ENCODE measurements at places on chromosomes 16 and 17.
A peak's percentile ranks its signal among the peaks of the same experiment; 100 is the strongest.

DNA sequence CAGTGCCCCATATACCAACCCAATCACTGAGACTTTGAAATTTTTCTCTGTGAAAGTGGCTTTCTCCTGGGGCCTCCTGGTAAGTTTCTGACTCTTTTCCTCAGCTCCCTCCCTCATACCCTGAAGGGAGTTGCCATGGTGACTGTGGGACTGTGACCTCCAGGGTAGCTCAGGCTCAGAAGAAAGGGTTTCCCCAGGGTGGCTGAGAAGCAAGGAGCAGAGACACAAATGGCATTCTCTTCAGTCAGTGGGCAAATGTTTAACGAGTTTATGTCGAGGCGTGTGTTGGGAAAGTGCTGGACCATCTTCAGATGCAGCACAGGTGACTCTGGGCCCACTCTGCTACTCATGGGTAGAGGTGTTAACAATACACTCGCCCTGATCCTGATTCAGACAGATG, 46.8 kb downstream of the MRPS23 start:
- no peak for DNase-seq

- no peak for DNase-seq
Measured at GRCh38 chr17:37103231-37103630, 154.5 kb downstream of the AATF start.

DNA sequence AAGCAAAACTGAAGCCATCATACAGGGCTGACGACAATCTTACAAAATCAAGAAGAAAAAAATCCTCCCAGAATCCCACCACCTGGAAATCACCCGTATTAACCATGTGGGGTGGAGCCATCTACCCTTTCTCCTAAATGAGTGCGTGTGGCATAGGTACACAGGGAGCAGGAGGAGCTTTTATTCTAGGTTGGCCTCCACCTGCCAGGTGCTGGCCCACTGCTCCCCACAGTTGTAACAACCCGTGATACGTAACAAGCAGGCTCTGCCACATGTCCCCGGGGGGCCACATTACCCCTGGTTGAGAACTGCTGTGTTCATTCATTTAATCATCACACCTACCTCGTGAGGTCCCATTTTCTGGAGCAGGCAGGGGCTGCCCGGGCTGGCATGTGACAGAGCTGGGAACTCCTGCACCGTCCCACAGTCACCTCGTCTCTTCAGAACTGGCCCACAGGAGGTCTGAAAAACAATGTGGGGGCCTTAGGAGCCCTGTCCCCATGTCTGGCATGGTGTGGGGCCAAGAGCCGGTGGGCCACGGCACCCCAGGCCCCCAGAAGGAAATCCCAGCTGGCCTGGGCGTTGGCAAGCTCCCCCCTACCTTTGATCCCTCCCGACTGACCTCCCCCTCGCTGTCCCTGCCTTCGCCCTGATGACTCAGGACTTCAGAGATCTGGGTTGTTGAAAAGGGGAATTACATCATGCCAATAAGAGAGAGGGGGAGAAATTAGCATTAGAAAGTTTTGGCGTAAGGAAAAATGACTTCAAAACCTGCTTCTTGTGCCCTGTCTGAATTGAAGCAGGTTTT, 12.9 kb downstream of the CMIP start:
- no peak for DNase-seq

DNA sequence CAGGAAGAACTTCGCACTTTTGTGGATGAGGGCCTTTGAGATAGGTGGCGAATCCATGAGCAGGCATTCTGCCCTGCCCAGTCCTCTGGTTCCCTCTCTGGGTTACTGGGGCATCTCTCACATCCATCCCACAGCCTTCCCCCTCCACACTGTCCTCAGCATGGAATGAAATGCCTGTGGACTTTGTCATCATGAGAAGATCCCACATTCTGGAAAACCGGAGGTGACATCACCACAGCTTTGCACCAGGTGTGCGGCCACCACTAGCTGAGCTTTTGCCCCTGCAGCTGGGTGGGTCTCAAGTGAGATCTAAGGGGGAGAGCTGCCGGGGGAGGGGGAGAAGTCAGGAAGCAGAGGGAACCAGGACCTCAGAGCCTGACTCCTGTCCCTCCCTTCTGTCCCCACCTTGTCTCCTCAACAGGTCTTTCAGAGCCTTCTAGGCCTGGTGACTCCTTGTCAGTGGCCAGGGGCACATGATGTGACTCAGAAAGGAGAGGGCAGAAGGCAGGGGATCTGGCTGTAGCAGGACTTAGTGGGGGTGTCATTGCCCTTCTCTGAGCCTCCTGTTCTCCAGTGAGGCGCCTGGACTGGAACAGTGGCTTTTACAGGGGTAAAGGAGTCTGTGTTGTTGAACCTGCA, 40.0 kb upstream of the DLX4 start:
- no peak for DNase-seq

DNA sequence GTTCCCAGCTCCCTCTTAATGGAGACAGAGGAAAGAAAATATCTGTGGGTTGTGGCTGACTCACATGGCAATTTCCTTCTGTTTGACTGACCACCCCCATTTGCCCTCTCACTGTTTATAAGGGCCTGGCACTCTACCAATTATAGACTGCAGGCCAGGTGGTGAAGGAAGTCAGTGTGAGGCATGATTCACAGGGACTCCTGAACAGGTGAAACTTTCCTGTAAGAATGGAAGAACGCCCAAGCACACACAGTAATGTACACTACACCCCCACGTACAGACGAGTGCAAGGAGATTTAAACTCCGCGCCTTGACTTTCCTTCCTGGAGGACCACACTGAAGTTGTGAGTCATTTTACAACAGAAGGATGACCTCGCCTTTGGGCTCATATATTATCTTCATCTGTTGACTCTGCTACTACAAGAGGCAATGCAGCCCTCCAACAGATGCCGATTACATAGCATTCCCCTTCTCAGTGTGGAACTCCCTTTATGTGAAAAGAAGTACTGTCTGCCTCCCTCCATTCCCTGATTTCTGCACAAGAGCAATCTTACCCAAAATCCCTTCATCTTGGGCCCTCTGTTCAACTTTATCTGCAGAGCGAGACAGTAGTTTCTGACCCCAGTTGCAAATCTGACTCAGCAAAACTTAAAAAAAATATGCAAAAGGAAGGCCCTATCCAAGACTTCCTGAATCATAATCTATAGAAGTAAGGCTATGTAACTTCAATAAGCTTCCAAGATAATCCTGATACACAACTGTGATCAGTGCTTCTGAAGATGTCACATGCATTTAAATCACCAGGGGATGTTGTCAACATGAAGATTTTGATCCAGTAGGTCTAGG, 163.6 kb downstream of the SHISA6 start:
- no peak for DNase-seq

- no peak for DNase-seq
Measured at GRCh38 chr16:90081606-90081970, 4.5 kb upstream of the PRDM7 start.

DNA sequence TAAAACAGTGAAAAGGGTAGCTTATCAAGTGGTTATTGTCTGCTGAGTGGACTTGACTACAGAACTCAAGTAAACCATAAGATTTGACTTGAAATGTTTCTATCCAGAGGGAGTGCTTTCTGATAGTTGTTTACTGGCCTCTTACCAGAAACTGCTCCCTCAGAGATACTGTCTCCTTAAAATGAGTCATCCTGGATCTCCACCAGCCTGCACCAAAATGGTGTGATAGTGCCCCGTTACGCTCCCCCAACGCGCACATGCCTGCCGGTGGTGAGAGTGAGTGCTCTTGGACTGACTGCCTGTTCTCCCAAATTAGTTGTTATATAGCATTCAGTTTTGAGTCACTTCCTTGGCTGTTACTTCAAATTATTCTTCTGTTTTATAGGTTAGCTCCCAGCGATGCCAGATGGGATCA, 22.9 kb downstream of the PRCD start:
- DNase-seq: no peak

- DNase-seq: no peak
Measured at GRCh38 chr16:47970291-47970931, 185.4 kb downstream of the ABCC12 start.

DNA sequence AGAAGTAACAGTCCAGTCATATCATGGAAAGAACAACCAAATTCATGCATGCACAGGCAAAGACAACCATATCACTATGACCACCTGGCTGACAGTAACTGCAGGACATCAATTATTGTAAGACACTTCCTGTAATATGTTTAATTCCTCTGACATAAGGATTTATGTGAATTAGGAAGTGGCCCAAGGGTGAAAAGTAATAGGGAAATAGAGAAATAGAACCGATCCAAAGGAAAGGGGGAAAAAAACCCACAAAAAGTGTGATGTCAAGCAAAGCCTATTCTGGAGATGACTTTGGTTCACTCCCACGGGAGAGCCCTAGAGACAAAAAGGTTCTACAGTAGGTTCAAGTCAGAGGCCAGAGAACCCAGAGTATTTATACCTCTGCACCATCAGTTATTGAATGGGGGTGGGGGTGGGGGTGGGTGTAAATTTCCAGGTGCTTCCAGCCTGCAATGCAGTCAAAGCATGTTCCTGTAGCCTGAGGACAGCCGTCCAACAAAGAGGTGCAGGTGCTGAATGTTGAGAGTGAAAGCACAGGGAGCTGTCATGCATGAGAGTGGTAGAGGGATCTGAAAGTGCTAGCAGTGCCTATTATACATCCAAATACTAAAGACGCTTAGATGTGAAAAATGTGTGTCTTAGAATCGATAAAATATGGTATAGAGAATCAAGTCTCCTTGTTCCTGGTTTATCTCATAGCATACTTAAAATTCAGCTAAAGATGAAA, 95.6 kb upstream of the HLF start:
- no peak for DNase-seq

DNA sequence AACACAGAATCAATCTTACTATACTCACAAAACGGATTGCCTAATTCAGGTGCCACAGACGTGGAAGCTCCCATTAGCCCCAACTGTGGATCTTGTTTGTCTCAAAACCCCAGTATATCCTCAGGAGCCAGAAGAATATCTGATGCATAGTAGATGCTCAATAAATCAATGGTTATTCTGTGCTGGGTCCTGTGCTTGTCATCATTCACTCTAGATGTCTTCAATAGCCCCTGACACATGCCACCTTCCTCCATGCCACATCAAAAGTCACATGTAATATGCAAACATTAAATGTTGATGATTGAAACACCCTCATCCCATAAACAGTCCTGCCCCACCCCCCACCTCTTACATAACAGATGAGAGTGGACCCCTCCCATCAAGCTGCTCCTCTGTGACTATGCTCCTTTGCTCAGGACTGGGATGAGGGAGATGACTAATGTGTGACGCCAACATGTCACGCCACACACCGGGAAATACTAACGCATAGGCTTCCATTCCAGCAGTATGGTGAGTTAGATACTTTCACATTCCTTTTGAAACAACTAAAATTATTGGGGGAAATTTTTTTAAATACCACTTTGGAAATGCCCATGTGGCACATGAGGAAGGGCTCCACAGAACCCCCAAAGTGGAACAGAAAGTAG, 267.6 kb upstream of the SDK2 start:
- no peak for DNase-seq

- DNase-seq: no peak
Measured at GRCh38 chr16:12317856-12318537, 341.5 kb downstream of the SNX29 start.

DNA sequence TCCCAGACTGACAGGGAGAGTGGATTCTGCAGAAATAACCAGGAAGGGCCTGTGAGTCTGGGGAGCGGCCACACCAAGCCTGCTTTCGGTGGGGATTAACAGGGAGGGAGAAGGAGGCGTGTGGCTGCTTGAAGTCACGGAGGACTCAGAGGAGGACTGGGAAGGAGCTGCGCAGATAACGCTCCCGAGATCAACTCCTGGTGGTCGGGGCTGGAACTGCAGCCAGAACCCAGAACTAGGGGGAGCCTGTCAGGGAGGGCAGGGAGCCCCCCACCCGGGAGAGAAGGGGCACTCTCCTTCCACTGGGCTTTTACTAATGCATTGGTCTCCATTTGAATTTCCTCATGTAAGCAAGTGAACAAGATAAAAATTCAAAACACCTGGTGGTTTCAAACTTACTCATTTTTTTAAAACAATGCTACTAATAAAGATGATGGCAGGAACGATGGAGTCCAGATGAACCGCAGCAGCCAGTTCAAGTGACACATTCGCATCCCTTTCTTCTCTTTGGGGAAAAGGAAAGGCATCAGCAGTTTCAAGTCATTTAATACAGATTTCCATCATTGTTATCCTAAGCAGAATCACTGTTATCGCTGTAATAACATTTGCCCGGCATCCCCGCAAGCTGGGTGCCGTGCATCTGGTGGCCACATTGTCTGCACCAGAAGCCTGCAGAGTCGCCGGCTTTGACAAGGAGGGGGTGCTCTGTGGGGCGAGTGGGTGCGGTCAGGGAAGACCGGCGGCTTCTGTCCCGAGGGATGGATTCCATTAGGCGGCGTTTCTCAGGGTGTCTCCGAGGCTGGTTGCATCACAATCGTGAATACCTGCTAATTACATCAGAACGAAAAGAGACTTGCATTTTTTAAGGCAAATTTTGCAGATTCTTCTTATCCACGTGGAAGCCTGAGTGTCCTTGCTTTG, 183.0 kb downstream of the FOXL1 start:
- DNase-seq: peak; percentile 1

DNA sequence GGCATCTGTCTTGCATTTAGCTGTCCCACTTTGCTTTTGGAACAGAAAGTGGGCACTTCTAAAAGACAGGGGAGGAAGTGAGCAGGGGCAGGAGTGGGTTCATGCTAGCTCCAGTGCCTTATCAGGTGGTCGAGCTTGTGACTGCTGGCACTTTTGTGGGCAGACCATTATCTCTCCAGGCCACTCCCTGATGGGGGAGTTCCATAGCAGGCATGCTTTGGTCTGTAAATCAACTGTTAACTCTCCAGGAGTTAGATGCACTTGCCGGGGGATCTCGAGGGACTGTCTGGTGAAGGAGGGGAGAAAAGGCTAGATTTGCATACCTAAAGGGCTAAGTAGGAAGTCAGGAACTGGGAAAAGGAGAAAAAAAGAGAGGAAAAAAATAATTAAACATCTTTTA, 9.3 kb upstream of the CARD14 start:
- DNase-seq: no peak

GRCh38 chr17:44655983-44656710, at the start of gene MEIOC:
TSS of gene MEIOC (plus strand) at chr17:44656468. CDS start at chr17:44656614, 146 bp downstream.
- no peak for DNase-seq

DNA sequence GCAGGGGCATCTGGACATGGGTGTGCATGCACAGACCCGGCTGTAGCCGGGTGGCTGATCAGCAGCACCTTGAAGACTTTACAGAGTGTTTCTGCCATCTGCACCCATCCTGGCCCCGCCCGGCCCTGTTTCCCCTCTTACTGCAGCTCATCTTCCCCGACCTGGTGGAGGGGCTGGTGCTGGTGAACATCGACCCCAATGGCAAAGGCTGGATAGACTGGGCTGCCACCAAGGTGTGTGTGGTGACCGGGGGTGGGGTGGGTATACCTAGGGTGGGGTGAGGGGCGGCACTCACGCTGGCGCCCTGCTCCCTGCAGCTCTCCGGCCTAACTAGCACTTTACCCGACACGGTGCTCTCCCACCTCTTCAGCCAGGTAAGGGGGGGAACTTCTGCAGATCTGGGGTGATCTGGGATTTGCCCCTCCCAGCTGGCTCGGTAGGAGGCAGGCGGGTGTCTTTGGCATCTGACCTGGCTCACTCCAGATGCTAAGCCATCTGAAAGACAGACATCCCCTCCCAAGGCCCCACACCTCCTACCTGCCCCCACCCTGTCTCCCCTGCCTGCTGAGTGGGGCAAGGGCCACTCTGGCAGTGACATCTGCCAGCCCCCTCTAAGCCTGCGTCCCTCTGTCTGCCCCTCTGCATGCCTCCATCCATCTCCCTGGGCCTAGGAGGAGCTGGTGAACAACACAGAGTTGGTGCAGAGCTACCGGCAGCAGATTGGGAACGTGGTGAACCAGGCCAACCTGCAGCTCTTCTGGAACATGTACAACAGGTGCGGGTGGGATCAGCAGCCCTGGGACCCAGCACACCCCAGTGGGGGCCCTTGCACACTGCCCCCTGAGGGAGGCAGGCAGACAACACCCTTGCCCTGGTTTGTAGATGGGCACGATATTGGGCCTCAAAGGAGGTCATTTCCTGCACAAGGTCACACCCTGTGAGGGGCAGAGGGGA, 6.6 kb downstream of the NDRG4 start:
- DNase-seq: no peak
